ENCODE measurements at places on chromosomes 4 and X.

- DNase-seq = no peak
Measured at GRCh38 chr4:79445371-79445781, 37.3 kb upstream of the GK2 start.

- no peak for DNase-seq
Measured at GRCh38 chr4:26105815-26106699, 192.0 kb downstream of the SMIM20 start.

- DNase-seq = no peak
Measured at GRCh38 chr4:95066050-95066449, 308.3 kb downstream of the BMPR1B start.

DNA sequence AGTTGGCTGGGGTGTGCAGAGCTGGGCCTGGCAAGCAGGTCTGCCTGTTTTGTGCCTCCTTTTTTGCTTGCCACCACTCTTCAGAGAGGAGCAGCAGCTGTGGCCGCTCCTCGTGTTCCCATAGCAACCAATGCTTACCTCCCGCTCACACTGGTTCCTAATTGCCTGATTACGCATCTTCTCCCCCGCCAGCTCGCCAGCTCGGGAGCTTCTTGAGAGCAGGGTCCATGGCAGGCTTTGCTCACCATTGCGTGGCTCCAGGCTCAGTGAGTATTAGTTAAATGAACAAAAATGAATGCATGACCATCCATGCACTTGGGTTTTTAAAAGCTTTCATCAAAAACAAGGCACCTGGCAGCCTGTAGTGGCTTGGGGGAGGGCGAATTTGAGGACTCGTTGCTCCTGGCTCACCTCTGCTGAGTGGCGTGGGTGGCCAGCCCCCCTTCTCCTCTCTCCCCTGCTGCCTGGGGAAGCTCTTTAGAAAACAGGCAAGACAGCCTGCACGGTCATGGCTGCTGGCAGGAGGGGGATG lies 14.2 kb upstream of the PJA1 start:
- DNase-seq = no peak

DNA sequence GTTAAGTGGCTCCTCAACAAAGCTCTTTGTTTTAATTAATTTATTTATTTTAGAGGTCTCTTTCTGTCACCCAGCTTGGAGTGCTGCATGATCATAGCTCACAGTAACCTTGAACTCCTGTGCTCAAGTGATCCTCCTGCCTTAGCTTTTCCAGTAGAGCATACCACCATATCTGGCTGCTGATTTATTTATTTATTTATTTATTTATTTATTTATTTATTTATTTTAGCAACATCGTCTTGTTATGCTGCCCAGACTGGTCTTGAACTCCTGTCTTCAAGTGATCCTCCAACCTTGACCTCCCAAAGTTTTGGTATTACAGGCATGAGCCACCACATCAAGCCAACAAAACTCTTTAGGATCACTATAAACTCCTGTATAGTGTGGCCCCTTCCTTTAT lies 15.8 kb upstream of the KLF8 start:
- no peak for DNase-seq

DNA sequence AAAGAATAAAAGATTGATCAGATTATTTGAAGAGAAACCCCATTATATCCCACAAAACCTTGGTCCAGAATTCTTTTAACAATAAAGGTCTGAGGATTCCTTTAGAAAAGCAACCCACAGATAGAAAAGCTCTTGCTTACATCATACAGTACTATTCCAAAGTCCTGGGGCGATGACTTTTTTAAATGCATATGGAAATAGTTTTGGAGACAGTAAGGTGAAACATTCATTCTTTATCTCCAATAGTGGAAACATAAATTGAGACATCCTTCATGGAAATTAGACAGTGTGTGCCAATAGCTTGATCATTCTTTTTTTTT lies 85.7 kb upstream of the UCP1 start:
- no peak for DNase-seq

DNA sequence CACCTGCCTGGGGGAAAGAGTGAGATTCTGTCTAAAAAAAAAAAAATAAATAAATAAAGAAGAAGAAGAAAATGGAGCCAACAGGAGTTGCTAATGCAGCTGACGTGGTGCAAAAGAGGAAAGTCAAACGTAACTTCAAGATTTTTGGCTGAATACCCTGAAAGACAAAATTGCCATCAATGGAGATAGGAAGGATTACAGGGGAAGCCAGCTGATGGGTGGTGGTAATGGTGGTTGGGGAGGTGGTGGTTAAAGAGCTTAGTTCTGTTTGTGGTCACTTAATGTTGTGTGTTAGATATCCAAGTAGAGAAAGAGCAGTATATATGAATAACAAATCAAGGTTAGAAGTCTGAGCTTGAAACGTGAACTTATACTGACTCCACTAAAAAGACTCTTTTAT lies 225.4 kb downstream of the ARHGAP24 start:
- DNase-seq = no peak

DNA sequence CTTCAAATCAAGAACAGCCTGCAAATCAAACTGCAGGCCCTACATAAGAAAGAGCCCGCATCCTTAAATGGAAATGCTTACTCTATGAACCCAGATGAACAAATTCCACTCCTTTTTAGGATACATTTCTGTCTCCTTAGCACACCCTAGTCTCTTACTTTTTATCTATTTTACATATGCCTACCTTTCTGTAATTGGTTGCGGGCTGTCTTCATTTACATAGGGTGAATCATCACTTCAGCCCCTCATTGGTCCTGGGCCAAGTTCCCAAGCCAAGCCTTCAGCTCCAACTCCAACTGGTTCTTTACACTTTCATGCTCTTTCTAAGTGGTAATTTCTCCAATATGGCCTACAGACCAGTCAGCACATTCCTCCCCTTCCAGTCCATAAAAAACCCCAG lies 219.3 kb downstream of the TRAM1L1 start:
- DNase-seq = no peak

DNA sequence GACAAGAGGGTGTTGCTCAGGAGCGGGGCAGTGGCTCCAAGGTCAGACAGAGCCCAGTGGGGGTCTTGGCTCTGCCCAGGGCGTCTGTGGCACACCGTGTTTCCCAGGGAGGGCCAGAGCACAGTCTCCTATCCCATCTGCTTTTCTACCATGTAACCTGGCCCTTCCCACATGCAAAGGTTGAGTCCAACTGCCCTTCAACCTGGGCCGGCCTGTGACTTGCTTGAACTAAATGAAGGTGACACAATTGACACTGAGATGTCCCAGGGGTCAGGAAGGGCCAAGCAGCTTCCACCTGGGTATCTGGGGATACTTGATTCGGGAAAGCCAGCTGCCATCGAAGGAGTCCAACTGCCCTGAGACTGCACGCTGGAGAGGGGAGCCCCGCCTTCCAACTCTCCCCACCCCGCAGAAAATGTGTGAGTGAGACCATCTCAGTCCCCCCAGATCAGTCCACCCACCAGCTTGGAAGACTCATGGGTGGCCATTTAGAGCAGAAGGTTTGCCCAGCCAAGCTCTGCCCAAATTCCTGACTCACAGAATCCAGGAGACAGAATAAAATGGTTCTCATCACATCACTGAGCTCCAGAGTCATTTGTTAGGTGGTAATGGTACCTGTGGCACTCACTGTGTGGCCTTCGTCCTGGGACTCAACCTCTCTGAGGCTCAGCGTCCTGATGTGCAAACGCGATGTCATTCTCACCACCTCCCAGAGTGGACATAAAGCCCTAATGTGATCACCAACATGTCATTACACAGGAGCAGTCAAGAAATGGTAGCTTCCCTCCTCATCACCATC lies 18.1 kb downstream of the PPP2R2C start:
- no peak for DNase-seq

- no peak for DNase-seq
Measured at GRCh38 chr4:139154952-139155557, 22.0 kb downstream of the ELF2 start.

GRCh38 chr4:83109480-83110222 lies 4.9 kb downstream of the PLAC8 start:
- DNase-seq = peak; percentile 32

GRCh38 chr4:139951021-139951420 lies 203.0 kb downstream of the MAML3 start:
- no peak for DNase-seq

- no peak for DNase-seq
Measured at GRCh38 chr4:186266729-186267456, 904 bp downstream of the F11 start.

- DNase-seq = no peak
Measured at GRCh38 chr4:182301736-182302135, 58.5 kb downstream of the TENM3 start.

DNA sequence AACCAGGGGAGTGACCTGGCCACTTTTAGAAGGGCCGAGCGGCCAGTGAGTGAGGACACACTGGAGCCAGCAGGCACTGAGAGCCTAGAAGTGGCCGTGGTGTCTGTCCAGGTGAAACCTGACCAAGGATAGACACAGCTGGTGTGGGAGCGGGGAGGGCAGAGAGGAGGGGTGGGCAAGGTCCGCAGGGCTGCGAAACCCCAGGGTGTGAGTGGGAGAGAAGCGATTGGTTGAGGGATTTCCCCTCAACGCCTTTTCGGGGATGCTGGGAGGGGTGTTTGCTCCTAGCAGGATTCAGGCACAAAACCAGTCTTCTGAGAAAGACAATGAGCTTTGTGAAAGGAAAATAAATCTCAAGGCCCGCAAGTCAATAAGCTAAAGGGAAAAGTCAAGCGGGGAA lies 33.2 kb upstream of the ARSD start:
- DNase-seq = no peak

DNA sequence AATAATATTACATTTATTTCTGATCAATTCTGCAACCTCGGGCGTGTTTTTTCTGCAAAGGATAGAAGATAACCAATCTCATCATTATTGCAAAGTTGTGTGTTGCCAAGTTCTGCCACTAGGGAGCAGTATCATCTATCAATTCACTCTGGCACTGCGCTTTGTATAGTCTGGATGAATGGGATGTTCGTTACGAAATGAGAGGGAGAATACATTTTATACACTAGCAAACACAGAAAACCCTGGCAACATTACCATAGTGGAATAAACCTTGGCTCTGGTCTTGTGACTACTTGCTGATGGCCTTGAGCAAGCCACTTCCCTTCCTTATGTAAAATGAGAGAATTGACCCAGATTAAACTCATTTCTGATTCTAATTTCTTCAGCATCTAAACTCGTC lies 97.5 kb upstream of the ZNF518B start:
- DNase-seq = peak; percentile 36

- DNase-seq = no peak
Measured at GRCh38 chrX:101460669-101461068, 24.6 kb upstream of the ARMCX4 start.

DNA sequence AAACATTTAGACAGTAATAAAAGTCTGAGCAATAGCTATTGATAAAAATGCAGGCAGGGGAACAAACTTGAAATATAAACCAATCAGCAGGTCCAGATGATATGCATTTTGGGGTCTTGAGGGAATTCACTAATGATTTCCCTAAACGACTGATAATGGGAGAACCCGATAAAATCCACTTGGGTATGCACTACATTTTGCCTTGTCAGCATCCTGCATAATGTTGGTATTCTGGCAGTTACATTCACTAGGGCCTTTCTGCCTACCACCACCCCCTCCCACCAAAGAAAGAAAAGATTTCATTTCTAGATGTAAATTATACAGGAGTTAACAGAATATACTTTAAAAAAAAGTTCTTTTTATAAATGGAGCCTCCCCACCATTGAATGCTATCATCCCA lies 63.5 kb upstream of the IL1RAPL2 start:
- DNase-seq = no peak

- DNase-seq = no peak
Measured at GRCh38 chr4:88104902-88105610, 53.4 kb downstream of the ABCG2 start.

- DNase-seq = no peak
Measured at GRCh38 chr4:22029803-22030202, 81.2 kb upstream of the KCNIP4 start.

DNA sequence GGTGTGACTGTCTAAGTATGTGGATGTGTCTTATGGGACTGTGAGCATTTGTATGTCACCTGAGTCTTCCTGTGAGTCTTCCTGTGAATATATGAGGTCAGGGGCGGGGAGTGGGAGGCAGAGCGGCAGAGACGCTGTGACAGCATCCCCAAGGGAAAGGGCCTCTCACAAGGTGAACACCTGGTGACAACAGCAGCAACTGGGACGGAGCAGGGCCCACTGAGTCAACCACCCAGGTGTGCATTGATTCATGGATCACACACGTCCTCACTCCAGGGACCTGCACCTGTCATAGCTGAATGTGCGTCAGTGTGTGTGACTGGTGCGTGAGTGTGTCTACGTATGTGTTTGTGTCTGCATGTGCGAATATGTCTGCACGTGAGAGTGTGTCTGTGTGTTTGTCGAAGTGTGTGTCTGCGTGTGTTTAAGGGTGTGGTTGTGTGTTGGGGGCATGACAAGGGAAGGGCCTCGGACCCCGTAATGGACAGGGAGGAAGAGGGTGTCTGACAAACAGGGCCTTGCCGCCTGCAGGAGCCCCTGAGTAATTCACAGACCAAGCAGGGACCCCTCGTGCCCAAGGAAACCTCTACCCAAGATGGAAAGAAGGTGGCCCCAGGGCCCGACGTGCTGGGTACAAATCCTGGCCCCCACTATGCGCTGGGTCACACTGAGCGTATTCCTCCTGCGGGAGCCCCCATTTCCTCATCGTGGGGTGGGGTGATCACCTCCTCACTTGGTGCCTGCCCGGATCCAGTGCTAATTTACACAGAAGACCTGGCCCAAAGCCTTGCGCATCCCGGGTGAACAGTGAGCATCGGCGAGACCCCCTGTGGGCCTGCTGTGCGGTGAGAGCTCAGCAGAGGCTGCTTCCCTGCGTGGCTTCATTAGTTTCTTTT lies 76.7 kb downstream of the ABLIM2 start:
- DNase-seq = no peak

DNA sequence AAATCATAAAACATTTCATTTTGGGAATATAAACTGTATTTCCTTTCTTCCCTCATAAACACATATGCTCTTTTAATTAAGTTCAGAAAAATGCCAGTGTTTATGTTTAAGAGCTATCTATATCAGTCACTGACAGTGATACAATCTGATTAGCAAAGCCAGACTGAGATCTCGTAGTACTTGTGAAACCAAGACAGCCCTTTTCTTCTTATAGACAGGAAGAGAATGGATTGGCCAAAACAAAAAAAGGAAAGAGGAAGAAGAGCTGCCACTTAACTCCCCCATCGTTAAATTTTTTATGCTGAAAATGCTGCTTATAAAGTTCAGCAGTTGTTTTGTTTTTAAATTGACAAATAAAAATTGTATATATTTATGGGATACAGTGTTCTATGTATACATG lies 87.4 kb downstream of the PLAC1 start:
- DNase-seq = no peak

GRCh38 chr4:8862334-8862733 lies 9.3 kb downstream of the HMX1 start:
- no peak for DNase-seq

GRCh38 chr4:88819818-88820697 lies 122.4 kb upstream of the NAP1L5 start:
- DNase-seq = no peak

DNA sequence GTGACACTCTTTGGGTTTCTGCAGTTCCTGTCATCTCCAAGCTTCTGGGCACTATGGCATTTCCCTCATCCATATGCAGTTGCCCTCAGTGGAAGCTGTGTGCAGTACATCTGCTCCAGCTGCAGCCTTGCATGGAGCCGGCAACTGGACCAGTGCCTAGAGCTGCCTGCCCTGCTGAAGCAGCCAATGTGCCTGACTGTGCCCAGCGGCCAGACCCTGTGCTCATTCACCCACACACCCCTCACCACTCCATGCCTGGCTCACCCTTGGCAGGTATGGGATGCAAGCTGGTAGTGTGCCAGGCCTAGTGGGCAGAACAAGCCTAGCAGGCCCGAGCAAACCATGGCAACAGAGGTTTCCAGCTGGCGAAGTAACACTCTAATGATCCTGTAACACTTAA lies 370.8 kb downstream of the FSTL5 start:
- no peak for DNase-seq

GRCh38 chr4:1410491-1411325 lies 4.5 kb upstream of the NKX1-1 start:
- peak; percentile 66 for DNase-seq

GRCh38 chr4:117889978-117890377 lies 144.3 kb upstream of the NDST3 start:
- DNase-seq = no peak
